CD4-positive, alpha-beta T cell treated with Interleukin-12 subunit alpha and Interleukin-12 subunit beta, for 1 hour (primary cell): ENCODE measurements at places on chromosomes 13 and 19.

GRCh38 chr19:38559428-38560401 lies 58.0 kb downstream of the MAP4K1 start:
- peak; percentile 55 for DNase-seq

- DNase-seq = no peak
Observed at GRCh38 chr19:42693760-42694350, 46.4 kb downstream of the PSG3 start.

DNA sequence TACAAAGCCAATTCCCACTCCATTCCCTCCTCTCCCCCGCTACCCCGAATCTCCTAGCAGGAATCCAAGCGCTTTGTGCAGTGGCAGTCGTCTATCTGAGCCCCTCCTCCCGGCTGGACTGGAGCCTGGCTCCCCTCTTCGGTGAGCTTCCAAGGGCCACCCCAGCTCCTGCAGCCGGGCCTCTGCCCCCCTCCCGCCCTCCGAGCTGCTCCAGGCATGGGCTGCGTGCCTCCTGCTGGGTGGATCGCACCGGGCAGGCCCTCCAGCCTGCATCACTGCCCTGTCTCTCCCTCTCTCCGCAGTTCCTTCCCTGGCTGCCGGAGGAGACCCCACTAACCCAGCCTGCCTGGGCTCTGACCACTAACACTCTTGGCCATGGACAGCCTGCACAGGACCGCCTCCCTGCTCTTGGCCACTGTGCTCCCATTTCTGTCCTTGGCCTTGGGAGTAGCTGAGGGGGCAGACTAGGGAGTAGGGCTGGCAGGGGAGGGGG lies 12.9 kb upstream of the LENG8 start:
- no peak for DNase-seq

DNA sequence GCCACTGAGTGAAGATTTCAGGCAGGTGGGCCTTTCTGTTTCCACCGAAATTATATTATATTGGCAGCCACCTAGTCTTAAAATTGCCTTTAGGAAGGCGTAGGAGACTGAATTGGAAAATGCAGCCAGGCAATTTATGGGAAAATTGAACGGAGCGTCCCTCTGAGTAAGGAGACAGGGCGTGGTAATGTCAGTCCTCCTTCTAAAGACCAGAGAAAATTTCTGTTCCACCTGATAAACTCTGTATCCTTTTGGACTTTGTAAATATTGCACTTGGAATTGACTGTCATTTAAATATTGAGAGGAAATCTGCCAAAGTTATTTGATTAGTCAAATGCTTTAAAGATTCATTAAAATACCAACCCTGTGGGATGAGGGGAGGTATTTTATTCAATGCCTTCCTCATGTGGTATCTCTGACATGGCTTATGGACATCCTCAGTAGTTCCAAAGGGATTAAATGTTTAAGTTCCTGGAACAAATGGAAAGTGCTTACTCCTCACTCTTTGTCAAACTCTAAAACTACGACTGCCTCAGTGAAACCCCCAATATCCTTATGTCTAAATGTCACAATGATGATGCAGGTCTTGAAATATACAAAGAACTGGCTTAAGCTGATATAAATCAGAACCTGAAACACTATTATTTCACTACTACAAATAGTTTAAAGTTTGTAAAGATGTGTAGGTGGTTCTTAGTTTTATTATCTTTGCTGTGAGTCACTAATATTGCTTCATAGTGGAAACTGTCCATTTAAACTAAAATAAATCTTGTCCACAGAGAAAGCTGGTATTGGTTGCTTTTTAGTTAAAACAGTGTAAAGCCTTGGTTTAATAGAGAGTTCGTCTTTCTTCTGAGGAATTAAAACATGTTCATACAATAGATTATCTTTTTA lies 203.2 kb downstream of the FGF14 start:
- DNase-seq = no peak

DNA sequence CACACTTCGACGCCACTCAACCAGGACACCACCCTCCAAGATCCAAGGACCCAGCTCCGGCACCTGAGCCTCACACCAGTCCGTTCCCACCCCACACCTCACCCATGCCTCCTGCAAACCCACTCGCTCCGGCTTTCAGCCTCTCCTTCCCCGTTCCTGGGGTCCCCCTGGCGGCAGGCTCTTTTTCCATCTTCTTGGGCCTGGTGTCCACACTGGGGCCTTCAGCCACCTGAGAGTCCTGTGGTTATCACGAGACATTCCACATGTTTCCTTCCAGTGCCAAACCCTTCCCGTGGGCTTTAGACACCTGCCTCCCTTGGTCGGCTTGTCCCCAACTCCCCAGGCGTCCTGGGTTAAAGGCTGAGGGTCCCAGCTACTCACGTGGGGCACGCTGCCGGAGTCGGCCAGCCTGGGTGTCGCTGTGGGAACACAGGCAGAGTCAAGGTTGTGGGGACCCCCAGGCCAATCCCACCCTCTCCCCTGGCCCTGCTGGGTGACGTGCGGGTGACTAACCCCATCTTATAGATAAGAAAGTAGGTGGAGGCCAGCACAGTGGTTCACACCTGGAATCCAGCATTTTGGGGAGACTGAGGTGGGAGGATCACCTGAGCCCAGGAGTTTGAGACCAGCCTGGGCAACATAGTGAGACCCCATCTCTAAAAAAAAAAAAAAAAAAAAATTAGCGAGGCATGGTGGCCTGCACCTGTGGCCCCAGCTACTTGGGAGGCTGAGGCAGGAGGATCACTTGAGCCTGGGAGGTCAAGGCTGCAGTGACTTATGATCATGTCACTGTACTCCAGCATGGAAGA lies 1.9 kb downstream of the JSRP1 start:
- no peak for DNase-seq

DNA sequence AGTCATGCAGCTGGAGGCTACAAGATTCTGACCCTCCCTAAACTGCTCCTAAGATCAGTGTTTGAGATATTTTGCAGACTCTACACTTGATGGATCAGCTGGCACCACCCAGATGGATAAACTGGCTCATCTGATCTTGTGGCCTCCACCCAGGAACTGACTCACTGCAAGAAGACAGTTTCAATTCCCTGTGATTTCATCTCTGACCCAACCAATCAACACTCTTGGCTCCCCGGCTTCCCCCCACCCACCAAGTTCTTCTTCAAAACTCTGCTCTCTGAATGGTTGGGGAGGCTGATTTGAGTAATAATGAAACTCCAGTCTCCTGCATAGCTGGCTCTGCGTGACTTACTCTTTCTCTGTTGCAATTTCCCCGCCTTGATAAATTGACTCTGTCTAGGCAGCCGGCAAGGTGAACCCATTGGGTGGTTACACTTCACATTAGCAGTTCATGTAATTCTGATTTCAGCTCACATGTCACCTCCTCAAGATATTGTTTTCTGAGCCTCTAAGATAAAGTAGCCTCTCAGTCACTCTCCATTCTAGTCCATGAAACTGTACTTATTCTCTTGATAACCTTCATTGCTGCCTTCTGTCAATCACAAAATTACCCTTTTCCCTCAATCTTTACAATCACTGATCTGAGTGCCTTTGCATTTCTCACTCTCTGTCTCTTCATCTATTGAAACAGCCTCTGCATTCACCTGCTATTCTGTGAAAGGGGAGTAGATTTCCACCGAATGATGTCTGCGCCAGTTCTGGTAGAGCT lies 9.9 kb upstream of the FPR3 start:
- DNase-seq = peak; percentile 49

DNA sequence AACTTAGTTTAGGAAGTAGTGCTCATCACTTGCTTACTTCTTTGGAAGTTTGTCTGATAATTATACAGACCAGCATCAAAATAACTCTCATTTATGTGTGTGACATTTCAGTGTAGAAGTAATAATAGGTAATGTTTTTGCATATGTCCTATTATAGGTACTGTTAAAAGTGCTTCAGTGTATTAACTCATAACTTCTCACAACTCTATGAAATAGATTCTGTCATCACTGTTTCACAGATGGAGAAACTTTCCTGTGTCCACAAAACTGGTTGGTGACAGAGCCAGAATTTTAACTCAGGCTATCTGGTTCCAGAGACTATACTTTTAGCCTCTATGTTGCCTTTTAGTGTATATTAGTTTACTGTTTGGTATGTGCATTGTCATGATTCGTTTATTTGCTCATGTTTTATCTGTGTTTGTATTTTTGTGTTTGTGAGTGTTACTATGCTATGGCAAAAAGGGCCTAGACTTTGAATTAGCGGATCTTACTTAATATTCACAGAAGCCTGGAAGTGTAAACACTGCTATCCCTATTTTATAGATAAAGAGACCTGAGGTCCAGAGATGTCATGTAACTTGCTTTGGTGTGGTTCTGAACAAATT lies 12.7 kb downstream of the LPAR6 start:
- DNase-seq = no peak

GRCh38 chr13:76971215-76971614 lies 20.7 kb upstream of the CLN5 start:
- DNase-seq = no peak

DNA sequence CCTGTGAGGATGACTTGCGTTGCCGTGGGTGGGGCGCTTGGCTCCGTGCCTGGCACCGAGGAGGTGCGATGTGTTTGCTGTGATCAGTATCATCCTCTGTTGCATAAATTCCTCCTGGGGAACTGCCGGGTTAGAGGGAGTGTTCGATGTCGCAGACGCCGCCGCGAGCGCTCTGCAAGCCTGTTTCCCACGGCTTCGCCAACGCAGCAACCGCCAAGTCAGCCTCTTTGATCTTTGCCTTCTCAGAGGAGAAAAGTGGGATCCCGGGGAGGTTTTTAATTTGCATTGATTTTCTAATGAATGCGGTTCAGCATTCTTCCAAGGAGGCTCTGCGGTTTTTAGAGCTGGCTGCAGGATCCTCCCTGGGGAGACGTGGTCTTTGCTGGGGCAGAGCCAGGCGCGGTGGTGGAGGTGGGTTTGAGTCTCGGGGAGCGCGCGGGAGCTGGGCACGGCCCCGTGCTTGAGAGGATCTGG lies 7.6 kb downstream of the GPR32 start:
- DNase-seq = no peak

DNA sequence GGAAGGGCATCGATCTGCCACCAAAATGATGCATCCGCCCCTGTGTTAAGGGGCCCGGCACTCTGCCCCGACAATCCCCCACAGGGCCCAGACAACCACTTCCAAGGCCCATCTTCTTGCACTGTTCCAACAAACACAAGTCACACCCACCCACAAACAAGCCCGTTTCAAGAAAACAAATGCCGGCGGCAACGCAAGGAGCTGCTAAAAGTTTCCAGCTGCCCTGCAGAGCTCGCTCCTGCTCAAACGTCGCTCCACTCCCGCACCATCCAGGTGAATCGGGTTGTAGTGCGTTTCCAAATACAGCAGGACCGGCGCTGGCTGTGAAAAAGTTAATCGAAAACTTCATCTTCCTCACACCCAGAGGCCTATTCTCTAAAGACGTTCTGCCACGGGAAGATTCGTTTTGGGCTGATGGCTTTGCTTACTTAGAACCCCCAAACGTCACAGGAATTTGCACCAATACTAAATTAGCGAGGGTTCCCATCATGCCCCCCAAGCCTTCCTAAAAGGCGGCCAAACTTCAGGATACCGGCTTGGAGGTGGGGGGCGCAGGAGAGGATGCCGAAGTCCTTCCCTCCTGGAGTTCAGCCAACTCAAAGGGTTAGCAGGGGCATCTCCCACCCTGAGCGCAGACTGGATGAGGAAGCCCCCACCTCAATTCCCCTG lies 107.4 kb upstream of the DOCK9 start:
- peak; percentile 24 for DNase-seq

- DNase-seq = no peak
Observed at GRCh38 chr19:57719901-57720519, 7.4 kb downstream of the ZNF671 start.

DNA sequence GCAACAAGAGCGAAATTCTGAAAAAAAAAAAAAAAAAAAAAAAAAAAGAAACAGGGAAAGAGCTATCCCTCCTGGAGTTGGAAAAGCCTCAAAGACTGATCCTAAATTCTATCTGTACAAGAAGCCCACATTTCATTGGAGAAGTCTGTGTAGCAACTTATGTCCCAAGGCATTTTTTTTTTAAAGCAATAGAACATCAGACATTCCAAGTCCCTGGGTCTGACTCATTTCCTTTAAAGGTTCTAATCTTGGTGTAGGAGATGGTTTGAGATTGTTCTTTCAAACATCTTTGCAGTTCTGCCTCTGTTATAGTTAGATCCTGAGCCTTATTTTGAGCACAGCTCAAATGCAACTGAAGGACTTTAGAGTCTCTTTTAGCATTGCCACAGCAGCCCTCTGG lies 706.5 kb upstream of the MIR17HG start:
- DNase-seq = no peak

DNA sequence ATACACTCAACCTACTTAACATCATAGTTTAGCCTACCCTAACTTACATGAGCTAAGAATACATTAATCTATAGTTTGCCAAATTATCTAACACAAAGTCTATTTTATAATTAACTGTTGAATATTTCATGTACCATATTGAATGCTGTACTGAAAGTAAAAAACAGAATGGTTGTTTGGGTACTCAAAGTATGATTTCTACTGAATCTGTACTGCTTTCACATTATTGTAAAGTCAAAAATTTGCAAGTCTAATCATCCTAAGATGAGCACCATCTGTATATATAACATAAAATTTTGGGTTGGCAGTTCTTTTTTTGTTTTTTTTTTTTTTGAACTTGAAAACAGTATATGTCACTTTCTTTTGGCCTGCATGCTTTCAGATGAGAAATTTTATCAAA lies 1212.6 kb downstream of the SLITRK5 start:
- DNase-seq = no peak

DNA sequence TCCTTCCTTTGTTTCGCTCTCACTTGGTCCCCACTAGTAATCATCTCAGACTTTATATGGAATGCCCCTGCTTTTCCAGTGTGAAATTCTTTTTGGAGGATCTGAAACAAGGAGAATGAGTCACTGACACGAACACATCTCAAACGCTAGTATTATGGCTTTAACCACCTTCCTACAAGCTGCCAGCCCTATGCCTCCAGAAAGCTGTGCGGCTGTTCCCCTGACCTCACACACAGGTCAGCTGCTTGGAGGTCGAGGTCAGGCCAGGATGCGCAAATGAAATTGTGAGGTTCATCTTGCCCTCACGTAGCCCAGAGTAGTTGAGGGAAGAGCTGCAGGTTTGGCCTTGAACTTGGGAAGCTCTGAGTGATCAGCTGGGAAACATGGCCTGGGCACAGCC lies 449.8 kb downstream of the FGF9 start:
- DNase-seq = no peak

DNA sequence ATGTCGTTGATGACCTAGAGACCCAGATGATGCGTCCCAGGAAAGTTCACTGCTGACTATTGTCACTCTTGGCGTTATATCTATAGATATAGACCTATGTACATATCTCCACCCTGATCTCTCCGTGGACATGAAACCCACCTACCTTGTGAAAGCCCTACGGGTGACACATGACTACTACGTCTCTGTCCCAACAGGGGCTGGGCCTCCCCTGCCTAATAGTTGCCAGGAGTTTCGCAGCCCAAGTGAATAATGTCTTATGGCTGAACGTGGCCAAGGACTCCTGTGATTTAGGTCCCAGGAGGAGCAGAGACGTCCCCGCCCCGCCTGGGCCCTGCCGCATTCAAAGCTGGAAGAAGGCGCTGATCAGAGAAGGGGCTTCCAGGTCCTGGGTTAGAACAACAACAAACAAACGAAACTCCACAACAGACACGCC lies 4.9 kb upstream of the POU4F1 start:
- no peak for DNase-seq

DNA sequence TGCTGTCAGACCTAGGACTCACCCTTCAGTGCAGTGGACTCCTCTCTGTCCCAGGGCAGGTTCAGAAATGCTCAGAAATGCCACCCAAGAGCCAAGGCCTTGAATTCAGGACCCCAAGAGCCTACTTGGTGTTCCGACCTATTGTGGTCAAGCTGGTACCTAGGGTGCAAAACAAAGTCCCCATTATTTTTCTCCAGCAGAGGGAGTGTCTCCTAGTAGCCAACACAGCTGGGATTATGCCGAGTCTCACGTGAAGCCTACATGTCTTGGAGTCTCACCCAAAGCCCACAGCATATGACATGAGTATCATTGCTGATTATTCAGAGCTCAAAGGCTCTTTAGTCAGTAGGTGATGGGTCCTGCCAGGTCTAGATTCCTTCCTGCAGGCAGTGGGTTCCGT lies 671.1 kb upstream of the SPRY2 start:
- no peak for DNase-seq
